ENCODE measurements at places on chromosomes 6 and 20. TPM values are rescaled to one million over a fixed set of nuclear protein-coding genes. Genes with fewer than 3 reads are reported as not detected.

Gene PDYN
- not detected for total RNA-seq

Gene FAM229B
- total RNA-seq = 44.9 TPM

Gene QKI
- total RNA-seq = 366 TPM

Gene PGBD1
- 1.8 TPM for total RNA-seq

Gene SIRPB1
- total RNA-seq = 5.7 TPM

GRCh38 chr20:9134346-9134745, 65.5 kb downstream of the PLCB4 start:
- no peaks in the 10 kb centered on the region for H3K36me3 ChIP-seq
- DNase-seq = no peak
- H3K27ac ChIP-seq = no peak overlapping the region
- H3K4me3 ChIP-seq = no peak overlapping the region
- H3K27me3 ChIP-seq = no peaks in the 10 kb centered on the region

DNA sequence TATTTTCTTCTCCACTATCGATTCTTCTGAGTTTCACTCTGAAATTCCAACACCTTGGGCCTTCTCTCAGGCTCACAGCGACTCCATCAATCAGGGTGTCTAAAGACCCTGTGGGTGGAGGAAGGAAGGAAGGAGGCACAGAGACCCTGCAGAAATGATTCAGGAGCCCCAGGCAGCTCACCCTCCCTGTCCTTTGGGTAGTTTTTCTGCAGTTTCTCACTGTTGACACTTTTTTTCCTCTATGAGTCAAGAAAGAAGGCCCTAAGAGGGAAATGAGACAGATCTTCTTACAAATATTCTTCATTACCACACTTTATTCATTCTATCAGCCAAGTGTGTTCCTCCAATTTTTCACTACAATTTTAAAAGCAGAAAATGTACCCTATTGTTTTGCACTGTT, 34.2 kb upstream of the TBXT start:
- H3K27ac ChIP-seq = no peak overlapping the region
- no peaks in the 10 kb centered on the region for H3K27me3 ChIP-seq
- no peaks in the 10 kb centered on the region for H3K4me1 ChIP-seq
- H3K4me3 ChIP-seq = no peak overlapping the region
- H3K36me3 ChIP-seq = no peaks in the 10 kb centered on the region

DNA sequence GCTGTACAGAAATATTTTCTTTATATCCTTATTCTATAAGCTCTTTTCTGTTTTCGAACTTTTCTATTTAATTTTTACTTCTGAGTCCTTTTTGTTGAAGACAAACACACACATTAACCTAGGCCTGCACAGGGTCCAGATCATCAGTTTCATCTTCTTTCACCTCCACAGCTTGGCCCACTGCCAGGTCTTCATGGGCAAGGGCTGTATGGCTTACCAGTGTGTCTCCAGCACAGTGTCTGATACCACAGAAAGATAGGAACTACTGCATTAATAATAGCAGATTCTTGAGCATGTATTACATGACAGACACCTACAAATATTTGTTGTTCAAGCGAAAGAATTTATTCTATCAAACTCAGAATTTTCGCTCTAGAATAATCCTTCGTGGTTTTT, 24.4 kb downstream of the QKI start:
- peak overlapping the region; percentile 0 for H3K27ac ChIP-seq
- no peak overlapping the region for H3K4me3 ChIP-seq
- H3K36me3 ChIP-seq = no peaks in the 10 kb centered on the region
- no peaks in the 10 kb centered on the region for H3K27me3 ChIP-seq

DNA sequence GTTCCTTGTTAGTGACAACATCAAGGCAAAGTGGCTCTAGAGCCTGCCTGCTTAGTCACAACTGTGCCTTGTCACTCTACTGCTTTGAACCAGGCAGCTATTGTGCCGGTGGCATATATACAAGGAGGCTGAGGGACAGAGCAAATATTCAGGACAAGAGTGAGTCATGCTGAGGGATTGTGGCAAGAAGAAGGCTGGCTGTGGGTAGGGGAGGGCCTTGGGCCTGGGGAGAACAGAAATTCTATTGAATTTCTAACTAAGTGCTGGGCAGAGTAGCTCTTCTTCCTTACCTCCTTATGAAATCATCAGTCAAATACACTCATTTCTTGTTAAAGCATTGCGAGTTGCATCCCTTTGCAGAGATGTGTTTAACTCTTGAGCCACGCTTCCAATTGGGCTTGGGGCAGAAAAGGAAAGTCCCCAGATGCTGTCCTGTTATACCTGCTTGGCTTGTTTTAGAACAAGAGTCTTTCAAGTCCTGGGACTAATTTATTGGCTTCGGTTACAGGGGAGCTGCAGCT, 59.7 kb downstream of the PFDN4 start:
- no peak overlapping the region for H3K4me3 ChIP-seq
- no peak for DNase-seq
- H3K27me3 ChIP-seq = no peaks in the 10 kb centered on the region
- no peak overlapping the region for H3K27ac ChIP-seq

- H3K27me3 ChIP-seq = no peaks in the 10 kb centered on the region
- H3K4me3 ChIP-seq = no peak overlapping the region
- H3K4me1 ChIP-seq = peaks cover 39% of the 10 kb centered on the region
- H3K36me3 ChIP-seq = peaks cover 36% of the 10 kb centered on the region
Observed at GRCh38 chr20:46058599-46059281, 29.7 kb downstream of the SLC12A5 start.

DNA sequence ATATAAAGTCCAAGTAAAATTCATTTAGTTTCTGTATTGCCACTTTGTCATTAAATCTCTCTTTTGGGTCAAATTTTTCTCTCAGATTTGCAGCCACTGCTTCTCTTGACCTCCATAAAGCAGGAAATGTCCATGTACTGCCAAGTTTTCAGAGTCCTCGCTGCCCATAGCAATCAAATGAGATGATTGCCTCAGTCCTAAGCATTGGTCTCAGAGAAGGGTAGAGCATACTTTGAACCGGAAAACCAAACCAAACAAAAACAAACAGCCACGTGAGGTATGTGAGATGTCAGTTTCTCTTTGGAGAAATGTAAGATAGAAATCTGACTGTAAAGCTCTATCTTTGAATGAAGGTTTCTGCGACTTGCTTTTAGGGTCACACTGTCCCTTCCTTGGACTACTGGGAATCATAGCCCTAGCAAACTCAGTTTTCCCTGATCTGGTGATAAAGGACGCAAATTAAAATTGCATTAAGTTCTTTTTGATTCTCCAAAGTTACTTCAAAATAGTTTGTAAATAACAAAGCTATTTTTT, 505.4 kb upstream of the CITED2 start:
- no peaks in the 10 kb centered on the region for H3K36me3 ChIP-seq
- no peak overlapping the region for H3K4me3 ChIP-seq
- no peak overlapping the region for H3K27ac ChIP-seq
- DNase-seq = no peak
- no peaks in the 10 kb centered on the region for H3K4me1 ChIP-seq

- H3K27me3 ChIP-seq = no peaks in the 10 kb centered on the region
- no peaks in the 10 kb centered on the region for H3K4me1 ChIP-seq
- H3K36me3 ChIP-seq = no peaks in the 10 kb centered on the region
- no peak overlapping the region for H3K4me3 ChIP-seq
- H3K27ac ChIP-seq = no peak overlapping the region
- no peak for DNase-seq
Observed at GRCh38 chr6:71488186-71488585, 199.6 kb downstream of the OGFRL1 start.

- H3K27ac ChIP-seq = peak overlapping the region; percentile 43
- no peak for DNase-seq
- H3K36me3 ChIP-seq = no peaks in the 10 kb centered on the region
- no peaks in the 10 kb centered on the region for H3K27me3 ChIP-seq
- no peak overlapping the region for H3K4me3 ChIP-seq
Observed at GRCh38 chr6:37931066-37931465, 111.5 kb downstream of the ZFAND3 start.

DNA sequence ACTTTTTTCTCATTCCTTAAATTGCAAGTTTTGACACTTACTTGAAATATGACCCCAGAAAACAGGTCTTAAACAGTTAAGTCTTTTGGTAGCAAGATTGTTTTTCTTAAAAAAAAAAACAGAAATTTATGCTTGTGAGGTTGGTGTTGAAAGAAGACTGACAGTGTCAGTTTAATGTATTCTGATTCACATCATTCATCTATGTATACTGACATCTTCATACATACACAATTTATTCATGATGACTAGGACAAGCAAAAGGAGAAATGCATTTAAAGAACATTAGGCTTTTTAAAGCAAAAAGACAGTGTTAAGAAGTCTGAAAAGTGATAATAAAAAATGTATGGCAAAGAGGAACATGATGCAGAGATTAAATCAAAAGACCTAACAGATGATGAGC, 27.0 kb downstream of the MCHR2 start:
- no peaks in the 10 kb centered on the region for H3K4me1 ChIP-seq
- DNase-seq = no peak
- no peak overlapping the region for H3K27ac ChIP-seq
- no peaks in the 10 kb centered on the region for H3K36me3 ChIP-seq
- H3K27me3 ChIP-seq = no peaks in the 10 kb centered on the region

- no peak overlapping the region for H3K27ac ChIP-seq
- H3K36me3 ChIP-seq = no peaks in the 10 kb centered on the region
- no peak overlapping the region for H3K4me3 ChIP-seq
- DNase-seq = no peak
- no peaks in the 10 kb centered on the region for H3K27me3 ChIP-seq
Observed at GRCh38 chr20:18853946-18854646, 40.5 kb downstream of the SCP2D1 start.

- no peak overlapping the region for H3K4me3 ChIP-seq
- H3K36me3 ChIP-seq = no peaks in the 10 kb centered on the region
- H3K4me1 ChIP-seq = no peaks in the 10 kb centered on the region
Observed at GRCh38 chr6:6505111-6505510, 83.4 kb upstream of the LY86 start.

DNA sequence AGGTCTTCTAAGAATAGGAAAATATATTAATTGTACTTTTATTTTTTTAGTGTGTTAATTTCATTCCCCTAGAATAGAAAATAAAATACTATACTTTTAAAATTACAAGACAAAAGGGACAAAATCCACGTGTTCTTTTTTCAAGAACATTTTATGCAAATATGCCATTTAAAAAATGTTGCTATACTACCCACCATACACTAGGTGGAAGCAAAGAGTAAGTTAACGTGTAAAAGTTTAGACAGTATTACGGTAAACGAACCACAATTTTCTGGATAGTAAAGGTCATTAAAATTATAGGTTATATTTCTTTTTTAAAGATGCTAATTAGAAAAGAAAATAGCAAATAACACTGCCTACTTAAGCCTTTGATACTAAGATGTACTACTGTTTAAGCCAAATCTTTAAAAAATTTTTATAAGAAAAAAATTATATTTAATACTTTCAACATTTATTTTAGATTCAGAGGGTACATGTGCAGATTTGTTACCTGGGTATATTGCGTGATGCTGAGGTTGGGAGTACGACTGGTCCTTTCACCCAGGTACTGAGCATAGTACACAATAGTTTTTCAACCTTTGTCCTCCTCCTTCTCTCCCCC, 287.6 kb downstream of the PHF3 start:
- no peaks in the 10 kb centered on the region for H3K36me3 ChIP-seq
- H3K4me1 ChIP-seq = no peaks in the 10 kb centered on the region
- no peaks in the 10 kb centered on the region for H3K27me3 ChIP-seq
- no peak for DNase-seq

Data from right atrium auricular region (tissue), 2 donors.